ENCODE measurements at places on chromosomes 2 and 18.

- no peak for DNase-seq
Observed at GRCh38 chr2:200968162-200968561, 4.7 kb upstream of the ORC2 start.

DNA sequence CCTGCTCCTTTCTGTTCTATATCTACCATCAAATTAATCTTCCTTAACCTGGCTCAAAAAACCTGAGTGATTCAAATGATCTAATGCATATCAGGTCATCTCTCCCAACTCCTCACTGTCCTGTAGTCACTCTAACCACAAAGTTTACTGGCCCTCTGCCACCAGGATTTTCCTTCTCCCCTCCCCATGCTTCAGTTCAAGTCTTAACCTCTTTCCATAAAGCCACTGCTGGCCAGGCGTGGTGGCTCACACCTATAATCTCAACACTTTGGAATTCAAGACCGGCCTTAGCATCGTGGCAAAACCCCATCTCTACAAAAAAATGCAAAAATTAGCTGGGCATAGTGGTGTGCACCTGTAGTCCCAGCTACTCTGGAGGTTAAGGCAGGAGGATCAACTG lies 7.5 kb upstream of the SP3 start:
- DNase-seq: no peak

GRCh38 chr2:98585386-98585785 lies 22.9 kb downstream of the COA5 start:
- DNase-seq: no peak

GRCh38 chr2:75627902-75628504 lies 18.6 kb upstream of the MRPL19 start:
- peak; percentile 82 for DNase-seq

GRCh38 chr2:20524412-20525040 lies 77.7 kb downstream of the RHOB start:
- DNase-seq: peak; percentile 66

Measured in left ventricle myocardium superior (tissue), 1 donor.